Heart left ventricle (tissue), 16 donors: ENCODE measurements at places on chromosomes 3 and 15.

- DNase-seq, result peak; percentile 61
Observed at GRCh38 chr3:194688200-194688740, 2.6 kb downstream of the FAM43A start.

GRCh38 chr3:125481786-125482185 lies 38.2 kb downstream of the SNX4 start:
- DNase-seq, result no peak

DNA sequence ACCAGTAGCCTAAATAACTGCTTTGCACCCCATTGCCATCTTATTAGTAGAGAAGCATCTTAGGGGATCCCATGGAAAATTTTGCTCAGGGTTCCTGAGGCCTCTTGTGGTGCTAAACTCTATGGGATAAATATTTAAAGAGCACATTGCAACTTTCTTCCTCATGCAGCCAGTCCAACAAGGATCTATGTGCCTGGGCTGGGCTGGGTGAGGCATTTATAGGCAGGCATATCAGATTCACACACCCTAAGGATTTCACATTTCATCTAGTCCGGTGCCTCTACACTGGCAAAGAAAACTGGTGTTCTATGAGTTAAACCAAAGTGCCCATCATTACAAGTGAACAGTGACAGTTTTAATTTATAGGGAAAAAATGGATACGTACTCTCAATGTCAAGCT lies 512.3 kb downstream of the EDEM1 start:
- DNase-seq, result no peak

- no peak for DNase-seq
Observed at GRCh38 chr3:33430571-33430970, 9.6 kb downstream of the UBP1 start.

DNA sequence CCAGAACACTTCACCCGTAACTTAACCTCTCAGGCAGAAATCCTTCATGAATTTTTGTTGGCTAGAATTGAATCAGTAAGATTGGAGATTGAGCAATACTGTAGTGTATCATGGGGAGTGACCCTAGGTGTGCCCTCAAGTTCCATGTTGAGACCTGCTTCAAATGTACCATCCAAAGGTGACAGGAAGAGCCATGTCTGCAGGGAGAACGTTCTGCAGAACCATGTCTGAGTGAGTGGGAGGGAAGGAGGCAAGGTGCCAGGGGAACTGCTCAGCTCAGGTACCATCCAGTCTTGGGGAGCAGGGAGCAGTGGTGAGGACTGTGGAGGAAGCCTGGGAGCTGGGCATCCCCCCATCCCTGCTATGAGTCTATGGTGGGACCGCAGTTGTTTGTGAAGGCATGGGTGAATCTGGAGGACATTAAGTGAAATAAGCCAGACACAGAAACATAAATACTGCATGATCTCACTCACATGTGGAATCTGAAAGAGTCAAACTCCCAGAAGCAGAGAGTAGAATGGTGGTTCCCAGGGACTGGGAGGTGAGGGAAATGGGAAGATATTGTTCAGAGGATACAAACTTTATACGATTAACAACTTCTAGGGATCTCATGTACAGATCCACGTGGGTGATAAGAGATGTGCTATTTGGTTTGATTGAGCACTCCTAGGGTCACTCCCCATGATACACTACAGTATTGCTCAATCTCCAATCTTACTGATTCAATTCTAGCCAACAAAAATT lies 23.3 kb downstream of the CFAP161 start:
- DNase-seq, result no peak
